ENCODE measurements at places on chromosomes 3 and 15. TPM values are rescaled to one million over a fixed set of nuclear protein-coding genes. Genes with fewer than 3 reads are reported as not detected.

Gene MST1R
- total RNA-seq = 14.7 TPM

Gene EBLN2
- total RNA-seq = 1.5 TPM

Gene GOLGA6B
- not detected for total RNA-seq

Gene MLF1
- 1.2 TPM for total RNA-seq

Gene PDZRN3
- total RNA-seq = 4.9 TPM

Gene RGMA
- total RNA-seq = 3.8 TPM

DNA sequence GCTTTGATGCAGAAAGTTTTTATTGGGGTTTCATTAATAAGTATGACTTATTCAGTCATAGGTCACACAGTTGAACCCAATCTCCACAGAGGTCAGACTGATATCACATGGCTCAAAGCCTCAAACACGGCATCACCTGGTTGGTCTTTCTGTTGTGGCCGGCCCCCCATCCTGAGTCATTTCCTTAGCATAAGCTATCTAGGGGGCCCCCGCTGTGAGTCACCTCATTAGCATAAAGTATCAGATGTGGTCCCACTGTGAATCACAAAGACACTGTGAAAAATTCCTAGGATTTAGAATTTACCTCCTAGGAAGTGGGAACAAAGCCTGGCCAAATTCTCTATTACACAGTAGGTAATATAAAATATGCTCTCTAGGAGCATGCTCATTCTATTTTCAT is 502.2 kb downstream of the PYDC2 start:
- no peak for DNase-seq

- DNase-seq = no peak
Observed at GRCh38 chr15:58222679-58223078, 84.5 kb downstream of the AQP9 start.

DNA sequence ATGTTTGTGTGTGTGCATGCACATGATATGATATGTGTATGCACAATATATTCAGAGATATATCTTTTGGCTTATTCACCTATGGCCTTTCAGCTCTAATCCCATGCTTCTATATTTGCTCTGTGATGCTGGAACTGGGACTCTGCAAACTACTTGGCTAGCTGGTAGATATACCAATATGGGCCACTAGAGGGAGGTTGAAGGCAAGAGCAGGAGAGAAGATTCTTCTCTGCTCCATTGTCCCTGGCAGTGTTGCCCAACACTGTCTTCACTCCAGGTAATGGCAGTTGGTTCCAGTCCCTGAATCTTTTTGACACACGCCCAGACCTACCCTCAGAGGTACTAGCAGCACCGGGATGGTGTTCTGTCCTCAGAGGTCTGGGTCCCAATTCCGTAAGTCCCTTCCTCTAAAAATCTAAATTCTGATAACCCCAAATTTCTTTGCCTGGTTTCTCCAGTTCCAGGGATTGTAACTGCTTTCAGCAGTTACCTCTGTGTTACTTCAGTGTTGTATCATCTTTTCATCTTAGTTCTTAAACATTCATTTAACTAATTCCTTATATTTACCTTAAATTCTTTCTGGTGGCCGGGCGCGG is 44.7 kb downstream of the GTPBP8 start:
- DNase-seq = peak; percentile 37

DNA sequence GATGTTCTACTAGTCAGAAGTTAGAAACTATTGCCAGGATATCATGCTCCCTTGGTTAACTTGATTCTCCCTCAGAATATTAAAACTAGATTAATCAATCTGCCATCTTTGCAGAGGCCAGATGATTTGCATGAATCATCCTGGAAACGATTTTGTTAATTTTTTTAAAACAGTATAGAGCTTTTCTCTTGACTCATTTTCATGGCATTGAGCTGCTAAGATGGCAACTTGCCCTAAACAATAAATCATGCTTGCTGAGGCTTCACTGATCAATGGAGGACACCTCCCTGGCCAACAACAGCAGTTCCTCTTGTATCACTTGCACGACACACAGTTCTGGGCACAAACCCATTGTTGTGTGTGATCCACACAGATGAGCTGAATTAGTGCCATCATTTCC is 109.1 kb downstream of the COL6A6 start:
- DNase-seq = no peak

- DNase-seq = no peak
Observed at GRCh38 chr15:78259232-78259631, 5.1 kb upstream of the DNAJA4 start.

DNA sequence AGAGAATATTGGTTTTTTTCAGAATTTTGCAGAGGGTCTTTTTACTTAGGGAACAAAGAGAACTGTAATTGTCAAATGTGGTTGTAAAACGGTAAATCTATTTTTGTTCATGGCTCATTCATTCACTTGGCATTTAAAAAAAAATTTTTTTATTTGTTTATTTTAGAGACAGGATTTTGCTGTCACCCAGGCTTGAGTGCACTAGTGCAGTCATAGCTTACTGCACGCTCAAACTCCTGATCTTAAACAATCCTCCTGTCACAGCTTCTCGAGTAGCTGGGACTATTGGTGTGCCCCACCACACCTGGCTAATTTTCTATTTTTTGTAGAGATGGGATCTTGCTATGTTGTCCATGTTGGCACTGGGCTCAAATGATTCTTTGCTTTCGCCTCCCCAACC is 301.8 kb downstream of the LPP start:
- no peak for DNase-seq

DNA sequence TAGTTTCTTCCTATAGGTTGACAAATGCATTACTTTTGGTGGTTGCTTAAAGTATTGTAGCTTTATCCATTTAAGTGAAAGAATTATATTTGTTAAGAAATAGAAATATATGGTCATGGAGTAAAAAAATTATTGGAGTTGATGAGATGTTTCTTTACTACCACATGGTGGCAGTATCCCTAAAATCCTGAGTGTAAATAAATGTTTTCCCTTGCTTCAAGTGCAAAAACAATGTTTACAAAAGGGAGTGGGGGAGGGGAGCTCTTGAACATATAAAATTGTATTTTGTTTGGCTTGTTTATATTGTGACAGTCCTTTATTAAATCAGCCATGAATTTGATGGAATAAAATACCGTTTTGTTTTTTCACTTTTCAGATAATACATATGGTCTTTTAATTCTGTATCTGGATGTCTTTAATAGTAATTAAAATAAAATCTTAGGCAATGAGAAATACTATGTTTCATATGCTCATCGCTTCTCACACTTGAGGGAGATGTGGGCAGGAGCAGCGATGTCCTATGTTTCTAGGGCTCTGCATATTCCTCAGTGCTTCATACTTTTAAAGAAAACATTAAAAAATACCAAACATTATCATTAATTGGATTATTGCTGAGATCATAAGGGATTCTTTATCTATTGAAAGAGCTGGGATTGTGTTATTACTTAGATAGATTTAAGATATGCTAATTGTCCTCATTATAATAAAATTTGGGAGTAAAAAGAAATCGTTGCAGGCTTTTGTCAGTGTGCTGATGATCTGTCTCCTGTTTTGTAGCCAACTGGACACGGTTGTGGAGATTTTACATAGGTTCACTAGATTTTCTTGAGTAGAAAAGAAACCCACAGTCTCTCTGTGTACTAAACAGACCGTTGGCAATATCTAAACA is 349.7 kb downstream of the TUSC7 start:
- DNase-seq = no peak

DNA sequence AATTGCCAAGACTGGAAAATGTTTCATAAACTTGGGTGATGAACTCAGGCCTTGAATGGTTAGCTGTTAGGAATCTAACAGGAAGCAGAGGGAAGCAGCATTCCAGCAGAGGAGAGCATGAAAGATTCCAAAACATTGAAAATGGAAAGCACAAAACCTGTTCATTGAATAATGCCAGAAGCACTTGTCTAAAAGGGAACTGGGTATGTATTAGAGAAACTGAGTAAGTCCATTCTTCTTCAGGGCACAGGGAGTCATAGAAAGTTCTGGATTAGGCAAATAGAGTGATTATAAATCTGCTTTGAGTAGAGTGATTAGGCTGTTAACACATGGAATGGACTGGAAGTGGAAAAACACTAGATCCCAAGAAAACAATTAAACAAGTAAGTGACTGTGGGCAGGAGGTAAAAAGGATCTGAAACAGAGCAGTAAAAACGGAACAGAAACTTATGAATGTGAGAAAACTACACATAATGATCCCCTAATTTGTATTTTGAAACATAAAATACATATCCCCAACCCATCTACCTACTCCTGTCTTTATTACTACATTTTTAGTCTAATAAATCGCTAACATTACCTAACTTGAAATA is 343.4 kb downstream of the TBC1D5 start:
- no peak for DNase-seq

DNA sequence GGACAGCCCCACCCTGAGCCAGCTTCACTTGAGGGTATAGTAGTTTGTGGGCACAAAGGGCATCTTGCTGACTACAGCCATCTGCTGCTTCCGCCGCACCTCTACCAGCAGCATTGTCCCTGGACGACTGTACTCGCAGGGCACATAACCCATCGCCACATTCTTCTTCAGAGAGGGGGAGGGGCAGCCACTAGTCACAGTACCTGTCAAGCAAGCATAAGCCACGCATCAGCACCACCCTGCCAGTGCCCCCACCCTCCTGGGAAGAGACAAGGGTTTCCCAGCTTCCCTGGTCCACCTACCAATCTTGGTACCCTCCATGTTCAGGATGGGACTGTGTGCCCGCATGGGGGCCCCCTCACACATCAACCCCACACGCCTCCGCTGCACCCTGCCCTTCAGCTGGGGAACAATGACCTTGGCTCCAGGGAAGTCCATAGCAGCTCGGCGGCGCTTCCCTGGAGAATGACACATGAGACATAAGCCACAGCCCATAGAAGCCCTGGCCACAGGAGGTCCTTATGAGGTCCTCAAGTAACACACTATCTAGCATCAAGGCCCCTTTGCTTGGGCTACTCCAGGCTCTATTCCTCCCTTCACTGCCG is 4.7 kb downstream of the AMT start:
- DNase-seq = no peak

GRCh38 chr3:65886391-65886790 is 152.3 kb downstream of the MAGI1 start:
- DNase-seq = no peak

DNA sequence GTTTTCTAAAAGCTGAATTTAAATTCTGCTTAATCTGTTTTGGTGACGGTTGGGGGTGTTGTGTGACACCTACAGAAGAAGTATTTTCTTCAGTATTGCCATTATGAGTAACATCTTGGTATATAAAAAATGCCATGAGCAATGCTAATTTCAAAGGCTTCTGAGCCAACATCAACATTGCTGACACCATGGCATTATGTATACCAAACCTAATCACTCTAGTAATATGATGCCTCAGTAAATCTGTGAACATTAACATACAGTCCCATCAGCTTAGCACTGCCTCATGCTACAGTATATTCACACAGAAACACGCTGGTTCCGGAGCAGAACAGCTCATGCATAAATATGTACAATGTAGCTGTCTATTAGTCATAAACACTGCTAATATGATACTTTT is 75.8 kb downstream of the ZPLD1 start:
- no peak for DNase-seq

DNA sequence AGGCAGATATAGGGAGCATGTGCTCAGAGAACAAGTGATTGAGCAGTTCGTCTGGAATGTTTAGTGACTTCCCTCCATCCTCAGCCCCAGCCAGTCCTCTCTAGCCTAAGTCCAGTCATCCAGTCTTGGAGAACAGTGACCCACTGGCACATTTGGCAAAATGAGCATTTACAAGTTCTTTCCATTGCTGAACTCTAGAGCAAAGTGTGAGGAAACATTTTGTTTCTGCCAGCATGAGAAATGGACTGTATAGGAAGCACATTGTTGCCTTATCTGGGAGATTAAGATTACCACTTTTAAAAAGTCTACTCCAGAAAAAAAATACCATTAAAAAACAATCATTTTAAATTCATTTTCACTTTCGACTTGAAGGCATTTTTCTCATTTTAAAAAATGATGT is 353.6 kb downstream of the SHQ1 start:
- DNase-seq = no peak

GRCh38 chr3:195394024-195394423 is 48.8 kb downstream of the ACAP2 start:
- no peak for DNase-seq

DNA sequence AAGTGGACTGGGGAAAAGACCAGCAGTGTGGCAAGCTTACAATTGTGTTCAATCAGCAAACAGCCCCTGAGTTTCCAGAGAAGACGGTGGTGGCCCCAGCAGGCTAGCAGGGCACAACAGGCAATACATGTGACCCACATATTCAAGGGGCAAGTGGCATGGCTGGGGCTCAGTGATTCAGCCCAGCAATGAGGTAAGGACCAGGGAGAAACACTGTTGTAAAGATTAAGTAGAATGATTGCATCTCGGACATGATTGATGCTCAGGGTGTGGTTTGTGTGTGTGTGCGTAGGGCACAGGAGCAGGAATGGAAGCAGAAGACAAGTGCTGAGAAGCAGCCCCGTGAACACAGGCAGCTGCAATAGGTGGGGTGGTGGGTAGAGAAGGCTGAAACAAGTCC is 37.9 kb downstream of the KLHL6 start:
- no peak for DNase-seq

DNA sequence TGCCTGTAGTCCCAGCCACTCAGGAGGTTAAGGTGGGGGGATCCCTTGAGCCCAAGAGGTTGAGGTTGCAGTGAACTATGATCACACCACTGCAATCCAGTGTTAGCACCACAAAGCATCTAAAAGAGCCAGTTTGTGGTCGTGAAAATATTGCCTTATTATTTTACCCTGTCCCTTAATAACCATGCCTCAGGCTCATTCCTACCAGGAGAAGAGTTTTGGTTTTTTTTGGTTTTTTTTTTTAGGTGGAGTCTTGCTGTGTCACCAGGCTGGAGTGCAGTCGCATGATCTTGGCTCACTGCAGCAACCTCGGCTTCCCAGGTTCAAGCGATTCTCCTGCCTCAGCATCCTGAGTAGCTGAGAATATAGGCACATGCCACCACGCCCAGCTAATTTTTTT is 17.9 kb upstream of the AVEN start:
- no peak for DNase-seq

DNA sequence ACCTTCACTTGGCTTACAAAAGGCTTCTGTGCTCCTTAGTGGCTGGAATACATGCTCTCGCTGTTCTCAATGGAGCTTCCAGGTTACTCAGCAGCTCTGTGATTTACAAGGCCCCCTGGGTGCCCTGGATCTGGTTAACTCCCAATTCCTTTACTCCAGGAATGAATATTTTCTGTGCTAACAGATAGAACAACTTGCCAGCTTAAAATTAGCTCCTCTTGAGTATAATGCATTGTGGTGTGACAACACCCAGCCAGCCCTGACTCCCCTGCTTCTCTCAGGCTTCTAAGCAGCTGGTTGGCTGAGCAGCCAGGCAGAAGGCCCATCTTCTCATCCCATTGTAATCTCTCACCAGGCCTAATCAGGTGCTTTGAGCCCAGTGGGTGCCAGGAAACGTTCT is 246.4 kb downstream of the ALCAM start:
- no peak for DNase-seq

GRCh38 chr15:60787837-60788691 is 309.1 kb upstream of the ICE2 start:
- no peak for DNase-seq

- DNase-seq = no peak
Observed at GRCh38 chr3:118262800-118263402, 771.7 kb downstream of the IGSF11 start.
